ENCODE measurements at places on chromosomes 2 and 18.

DNA sequence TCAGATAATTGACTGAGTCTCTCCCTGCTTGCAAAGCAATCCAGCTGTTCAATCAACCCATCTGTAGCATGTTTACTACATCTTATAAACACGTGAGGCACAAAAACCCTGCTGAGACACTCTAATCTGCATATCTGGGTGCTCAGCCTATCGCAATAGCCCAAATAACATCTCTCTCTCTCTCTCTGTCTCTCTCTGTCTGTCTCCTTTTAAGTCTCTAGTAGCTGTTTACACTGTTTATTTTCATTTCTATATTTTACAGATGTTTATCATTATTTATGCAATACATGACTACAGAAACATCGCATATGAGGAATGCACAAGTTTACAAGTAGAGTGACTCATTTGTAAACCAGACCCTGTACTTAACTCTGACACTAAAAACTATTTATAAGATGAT lies 422.1 kb upstream of the DSEL start:
- peaks cover 10% of the 10 kb centered on the region for H3K4me1 ChIP-seq
- no peaks in the 10 kb centered on the region for H3K36me3 ChIP-seq
- DNase-seq = peak; percentile 15
- no peaks in the 10 kb centered on the region for H3K27me3 ChIP-seq

DNA sequence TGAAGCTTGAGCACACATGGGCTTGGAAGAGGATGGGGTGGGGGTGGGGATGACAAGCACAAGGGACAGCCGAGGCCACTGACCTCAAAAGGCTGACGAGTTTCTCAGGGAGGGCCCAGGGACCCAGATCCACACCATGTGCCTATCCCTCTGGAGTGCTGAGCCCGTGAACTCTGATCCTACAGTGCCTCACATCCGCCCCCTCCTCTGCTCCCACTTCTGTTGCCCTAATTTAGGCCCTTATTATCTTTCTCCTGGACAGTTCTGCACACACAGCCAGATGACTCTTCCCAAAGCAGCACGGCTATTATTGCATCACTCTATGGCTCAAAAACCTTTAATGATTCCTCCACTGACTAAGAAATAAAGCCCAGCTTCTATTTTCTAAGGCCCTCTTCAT lies 24.8 kb downstream of the CYRIA start:
- no peak for DNase-seq
- no peak overlapping the region for H3K4me3 ChIP-seq
- H3K27ac ChIP-seq = no peak overlapping the region

- peak; percentile 51 for DNase-seq
- H3K4me3 ChIP-seq = no peak overlapping the region
- H3K4me1 ChIP-seq = no peaks in the 10 kb centered on the region
- H3K27me3 ChIP-seq = no peaks in the 10 kb centered on the region
- no peak overlapping the region for H3K27ac ChIP-seq
Observed at GRCh38 chr18:51890762-51891161, 449.2 kb upstream of the DCC start.

DNA sequence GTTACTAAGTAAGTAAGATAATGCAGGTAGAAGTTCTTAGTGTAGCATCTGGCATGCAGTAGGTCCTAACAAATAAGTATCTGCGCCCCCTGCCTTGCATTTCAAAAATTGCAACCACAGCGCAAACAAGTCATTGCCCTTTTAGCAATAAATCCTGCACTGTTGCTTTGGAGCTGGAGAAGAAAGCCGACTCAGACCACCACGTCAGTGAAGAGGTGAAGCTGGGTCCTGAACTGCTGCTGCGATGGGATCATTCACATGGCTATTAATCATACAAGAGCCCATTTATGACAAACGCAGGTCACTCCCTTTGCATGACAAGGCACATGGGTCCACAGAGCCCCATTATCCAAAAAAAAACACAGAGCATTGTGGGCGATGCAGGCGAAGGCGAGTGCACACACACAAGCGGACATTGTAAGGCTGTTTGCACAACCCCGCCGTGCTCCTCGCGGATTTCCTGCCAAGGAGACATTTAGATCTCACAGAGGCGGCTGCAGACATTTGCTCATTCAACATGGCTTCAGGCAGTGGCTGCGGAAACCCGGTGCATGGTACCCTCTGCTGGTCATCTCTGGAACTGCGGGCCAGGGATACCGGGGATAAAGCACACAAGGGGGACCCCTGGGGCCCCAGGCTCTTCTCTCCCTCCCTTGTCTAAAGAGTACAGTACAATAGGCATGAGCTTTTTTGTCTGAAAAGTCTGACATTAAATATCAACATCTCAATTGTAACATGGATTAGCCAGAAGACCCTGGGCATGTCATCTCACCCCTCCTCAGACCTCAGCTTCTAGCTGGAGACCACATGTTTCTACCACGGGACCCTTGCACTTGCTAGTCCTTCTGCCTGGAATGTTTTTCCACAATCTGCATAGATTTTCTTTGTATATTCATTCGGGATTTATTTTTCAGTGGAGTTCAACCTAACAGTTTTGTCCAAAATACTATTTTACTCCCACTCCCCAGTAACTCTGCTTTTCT lies 56.7 kb downstream of the CYRIA start:
- H3K27ac ChIP-seq = no peak overlapping the region
- no peaks in the 10 kb centered on the region for H3K4me1 ChIP-seq
- DNase-seq = peak; percentile 75
- no peaks in the 10 kb centered on the region for H3K36me3 ChIP-seq
- H3K4me3 ChIP-seq = peak overlapping the region; percentile 62

GRCh38 chr2:234330902-234331301 lies 166.0 kb downstream of the ARL4C start:
- H3K4me3 ChIP-seq = no peak overlapping the region
- no peaks in the 10 kb centered on the region for H3K27me3 ChIP-seq

DNA sequence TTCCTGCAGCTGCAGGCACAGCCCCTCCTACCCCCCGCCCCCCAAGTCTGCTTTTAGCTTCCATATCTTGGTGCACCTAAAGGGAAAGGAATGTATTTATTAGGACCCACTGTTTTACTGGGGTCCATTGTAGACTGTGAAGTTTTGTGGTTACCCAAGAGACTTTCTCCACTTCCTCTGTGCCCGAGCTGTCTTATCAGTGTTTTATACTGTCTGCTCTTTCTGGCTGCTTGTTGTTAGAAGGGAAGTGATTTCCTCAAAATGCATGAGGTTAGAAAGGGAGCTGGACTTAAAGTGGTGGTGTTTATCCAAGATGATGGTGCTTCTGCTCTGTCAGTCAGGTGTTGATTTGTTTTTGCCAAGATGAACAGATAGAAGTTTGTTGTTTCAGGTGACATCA lies 85.0 kb downstream of the PTH2R start:
- no peaks in the 10 kb centered on the region for H3K36me3 ChIP-seq
- DNase-seq = no peak
- no peaks in the 10 kb centered on the region for H3K4me1 ChIP-seq
- H3K27me3 ChIP-seq = no peaks in the 10 kb centered on the region

GRCh38 chr2:151177756-151178155 lies 83.9 kb downstream of the RBM43 start:
- no peak for DNase-seq
- no peak overlapping the region for H3K27ac ChIP-seq
- no peaks in the 10 kb centered on the region for H3K4me1 ChIP-seq

- peaks cover 38% of the 10 kb centered on the region for H3K27me3 ChIP-seq
- no peak overlapping the region for H3K4me3 ChIP-seq
- H3K36me3 ChIP-seq = no peaks in the 10 kb centered on the region
- no peaks in the 10 kb centered on the region for H3K4me1 ChIP-seq
- H3K27ac ChIP-seq = no peak overlapping the region
- no peak for DNase-seq
Observed at GRCh38 chr2:88248280-88248828, 78.2 kb downstream of the THNSL2 start.

DNA sequence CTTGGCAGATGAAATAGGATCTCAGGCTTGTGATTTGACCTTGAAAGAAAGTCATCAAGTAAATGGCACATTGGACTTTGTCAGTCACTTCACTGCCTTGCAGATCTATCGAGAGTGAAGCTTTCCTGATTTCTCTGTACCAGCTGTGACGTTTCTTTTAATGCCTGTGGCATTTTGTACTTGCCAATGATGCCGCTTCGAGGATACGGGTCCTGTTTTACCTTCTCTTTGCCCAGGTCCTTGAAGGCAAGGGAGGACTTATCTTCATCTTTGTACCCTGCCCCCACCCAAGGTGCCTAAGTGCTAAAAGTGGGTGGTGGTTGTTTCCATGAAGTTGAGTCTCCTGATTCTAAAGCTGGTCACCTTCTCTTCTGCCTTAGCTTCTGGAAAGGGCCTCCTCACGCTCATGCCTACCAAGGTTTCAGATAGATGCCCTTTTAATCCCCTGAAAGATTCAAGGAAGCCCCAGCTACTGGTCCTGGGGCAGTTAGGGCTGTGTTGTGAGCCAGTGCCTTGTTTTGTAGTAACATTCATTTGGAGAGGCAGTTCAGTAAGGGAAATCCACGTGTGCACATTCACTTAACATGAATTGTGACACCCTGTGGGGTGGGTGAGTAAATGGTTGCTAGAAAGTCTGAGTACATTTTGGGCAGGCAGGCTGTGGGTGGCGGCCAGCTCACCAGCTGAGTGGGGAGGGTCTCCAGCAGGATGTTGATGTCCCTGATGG lies 6.1 kb downstream of the LBH start:
- peaks cover 13% of the 10 kb centered on the region for H3K27me3 ChIP-seq
- no peaks in the 10 kb centered on the region for H3K36me3 ChIP-seq

DNA sequence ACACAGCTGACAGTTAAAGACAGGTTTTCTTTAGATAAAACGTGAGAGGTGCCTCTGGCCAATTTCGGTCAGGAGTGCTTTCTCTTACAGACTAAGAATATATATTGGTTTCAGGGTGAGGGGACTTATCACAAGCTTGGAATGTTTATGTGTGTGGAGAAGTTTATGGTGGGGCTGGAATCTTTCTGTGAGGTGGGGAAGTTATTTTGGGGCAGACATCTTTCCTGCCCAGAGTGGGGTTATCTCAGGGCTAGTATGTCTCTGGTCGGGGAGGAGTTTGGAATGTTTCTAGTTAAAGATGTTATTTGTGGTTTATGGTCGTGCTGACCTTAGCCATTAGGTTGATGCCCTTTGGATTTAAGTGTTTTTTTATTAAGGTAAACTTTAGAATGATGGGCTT lies 115.2 kb downstream of the SLC5A7 start:
- no peaks in the 10 kb centered on the region for H3K36me3 ChIP-seq
- no peak overlapping the region for H3K27ac ChIP-seq
- H3K4me1 ChIP-seq = no peaks in the 10 kb centered on the region
- H3K4me3 ChIP-seq = no peak overlapping the region

GRCh38 chr2:43540021-43540779 lies 55.6 kb downstream of the THADA start:
- H3K4me1 ChIP-seq = peaks cover 25% of the 10 kb centered on the region
- H3K27me3 ChIP-seq = no peaks in the 10 kb centered on the region
- H3K36me3 ChIP-seq = no peaks in the 10 kb centered on the region
- peak; percentile 85 for DNase-seq
- H3K4me3 ChIP-seq = no peak overlapping the region

- no peaks in the 10 kb centered on the region for H3K27me3 ChIP-seq
- no peaks in the 10 kb centered on the region for H3K36me3 ChIP-seq
- H3K4me1 ChIP-seq = peaks cover 9% of the 10 kb centered on the region
- H3K4me3 ChIP-seq = no peak overlapping the region
- peak overlapping the region; percentile 32 for H3K27ac ChIP-seq
- peak; percentile 62 for DNase-seq
Observed at GRCh38 chr2:54924121-54924520, 126.1 kb downstream of the RTN4 start.

GRCh38 chr18:34126121-34126520 lies 98.6 kb downstream of the NOL4 start:
- DNase-seq = no peak
- H3K27me3 ChIP-seq = no peaks in the 10 kb centered on the region
- H3K4me3 ChIP-seq = no peak overlapping the region
- no peak overlapping the region for H3K27ac ChIP-seq
- peaks cover 8% of the 10 kb centered on the region for H3K4me1 ChIP-seq

- no peak overlapping the region for H3K27ac ChIP-seq
- no peak overlapping the region for H3K4me3 ChIP-seq
- H3K4me1 ChIP-seq = no peaks in the 10 kb centered on the region
- no peaks in the 10 kb centered on the region for H3K27me3 ChIP-seq
- peaks cover 26% of the 10 kb centered on the region for H3K36me3 ChIP-seq
- no peak for DNase-seq
Observed at GRCh38 chr2:213306316-213306942, 22.2 kb downstream of the SPAG16 start.

DNA sequence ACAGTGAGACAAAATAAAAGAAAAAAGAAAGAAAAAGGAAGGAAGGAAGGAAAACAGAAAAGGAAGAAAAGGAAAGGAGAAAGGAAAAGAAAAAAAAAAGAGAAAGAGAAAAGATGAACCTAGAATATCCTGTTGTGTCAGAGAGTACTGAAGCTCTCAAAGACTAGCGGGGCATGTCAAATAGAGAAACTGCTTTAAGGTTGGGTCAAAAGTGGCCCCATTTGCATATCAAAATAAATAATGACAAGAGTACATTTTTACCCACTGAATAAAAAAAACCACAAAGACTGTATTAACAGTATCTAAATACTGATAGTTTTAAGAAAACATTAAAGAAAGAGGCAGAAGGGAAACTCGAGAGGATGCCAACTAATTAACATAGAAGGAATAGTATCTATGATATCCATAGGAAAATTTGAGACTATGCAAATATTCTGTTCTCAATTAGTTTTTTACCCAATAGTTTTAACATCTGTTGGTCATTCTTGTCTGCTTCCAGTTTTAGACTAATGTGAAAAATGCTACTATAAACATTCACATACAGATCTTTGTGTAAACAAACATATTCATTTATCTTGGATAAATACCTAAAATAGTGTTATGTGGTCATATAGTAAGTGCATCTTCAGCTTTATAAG lies 53.2 kb downstream of the SFXN5 start:
- no peaks in the 10 kb centered on the region for H3K27me3 ChIP-seq
- no peak overlapping the region for H3K27ac ChIP-seq
- no peak for DNase-seq
- peaks cover 10% of the 10 kb centered on the region for H3K36me3 ChIP-seq
- no peak overlapping the region for H3K4me3 ChIP-seq

DNA sequence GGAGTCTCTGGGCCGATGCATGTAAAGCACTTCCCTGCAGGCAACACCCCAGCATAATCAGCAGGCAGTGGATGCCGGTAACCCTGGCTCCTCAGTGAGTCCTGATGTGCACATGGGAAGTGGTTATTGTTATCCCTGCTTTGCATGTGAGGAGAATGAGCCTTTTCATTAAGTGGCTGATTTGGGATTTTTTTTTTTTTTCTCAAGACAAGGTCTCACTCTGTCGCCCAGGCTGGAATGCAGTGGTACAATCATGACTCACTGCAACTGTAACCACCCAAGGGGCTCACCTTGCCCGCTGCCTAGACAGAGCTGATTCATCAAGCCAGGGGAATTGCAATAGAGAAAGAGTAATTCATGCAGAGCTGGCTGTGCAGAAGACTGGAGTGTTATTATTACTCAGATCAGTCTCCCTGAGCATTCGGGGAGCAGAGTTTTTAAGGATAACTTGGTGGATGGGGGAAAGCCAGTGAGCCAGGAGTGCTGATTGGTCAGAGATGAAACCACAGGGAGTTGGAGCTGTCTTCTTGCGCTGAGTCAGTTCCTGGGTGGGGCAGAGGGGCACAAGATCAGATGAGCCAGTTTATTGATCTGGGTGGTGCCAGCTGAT lies 95.4 kb downstream of the SOCS6 start:
- H3K27ac ChIP-seq = peak overlapping the region; percentile 97
- H3K4me3 ChIP-seq = peak overlapping the region; percentile 47
- no peaks in the 10 kb centered on the region for H3K36me3 ChIP-seq
- peaks cover 24% of the 10 kb centered on the region for H3K4me1 ChIP-seq
- peak; percentile 96 for DNase-seq

All from PC-3 (cell line).